ENCODE measurements at places on chromosomes 7 and 10.

DNA sequence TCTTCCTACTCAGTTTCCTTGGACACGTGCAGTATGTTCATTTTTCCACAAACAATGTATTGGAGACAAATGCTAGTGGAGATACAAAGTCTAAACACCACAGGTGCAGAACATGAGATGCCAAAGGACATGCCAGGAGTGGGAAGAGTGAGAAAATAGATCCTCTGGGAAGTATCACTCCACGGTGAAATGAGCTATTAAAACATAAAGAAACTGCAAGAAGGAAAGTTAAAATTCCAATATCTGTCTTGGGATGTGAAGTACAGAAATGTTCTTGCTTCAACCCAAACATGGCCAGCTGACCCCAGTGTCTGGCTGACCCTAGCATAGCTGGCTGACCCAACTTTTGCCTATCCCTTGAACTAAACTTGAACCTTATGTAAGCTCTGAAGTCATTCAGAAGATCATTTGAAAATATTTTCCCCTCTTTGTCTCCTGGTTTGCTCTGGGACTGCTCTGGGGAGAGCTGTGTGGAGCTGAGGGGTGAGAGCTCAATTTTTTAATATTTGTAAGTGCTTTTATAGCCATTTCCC is 59.5 kb downstream of the FZD1 start:
- no peak for DNase-seq

DNA sequence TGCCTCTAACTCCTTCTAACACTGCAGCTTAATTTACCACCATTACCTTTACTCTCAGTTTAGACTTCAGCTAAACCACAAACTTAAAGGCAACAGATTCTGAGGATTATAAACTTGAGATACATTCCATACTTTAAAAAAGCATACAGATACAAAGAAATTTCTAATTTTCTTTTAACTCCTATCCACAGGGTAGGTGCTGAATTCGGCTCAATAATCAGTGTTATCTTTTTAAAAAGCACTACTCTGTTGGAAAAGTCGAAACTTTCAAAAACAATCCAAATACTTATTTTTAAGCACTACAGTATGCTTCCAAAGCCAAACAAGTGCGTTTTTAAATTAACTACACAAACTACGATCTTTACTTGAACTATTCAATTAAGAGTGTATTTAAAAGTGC is 1.0 kb downstream of the SMNDC1 start:
- DNase-seq: no peak

DNA sequence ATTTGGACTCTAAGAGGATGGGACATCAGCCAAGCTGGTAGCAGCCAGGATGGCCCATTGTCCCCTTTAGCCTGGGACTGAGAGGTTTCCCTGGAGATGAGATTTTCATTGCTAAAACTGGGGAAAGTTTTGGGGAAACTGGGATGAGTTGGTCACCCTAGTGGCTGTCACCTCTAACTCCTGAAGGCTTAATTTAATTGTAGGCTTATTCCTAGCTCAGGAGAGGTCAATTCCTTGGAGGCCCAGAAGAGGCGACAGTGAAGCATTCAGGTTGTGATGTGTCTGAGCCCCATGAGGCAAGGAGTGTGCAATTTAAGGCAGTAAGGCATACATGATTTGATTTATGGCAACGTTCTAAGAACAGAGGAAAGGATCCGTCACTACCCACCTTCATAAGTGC is 24.9 kb upstream of the JAZF1 start:
- DNase-seq: no peak

GRCh38 chr10:129039406-129040370 is 427.4 kb upstream of the MGMT start:
- no peak for DNase-seq

- DNase-seq: no peak
Measured at GRCh38 chr10:71821909-71822763, 28.9 kb downstream of the PSAP start.

GRCh38 chr7:44766416-44766801 is 17.8 kb downstream of the ZMIZ2 start:
- no peak for DNase-seq

DNA sequence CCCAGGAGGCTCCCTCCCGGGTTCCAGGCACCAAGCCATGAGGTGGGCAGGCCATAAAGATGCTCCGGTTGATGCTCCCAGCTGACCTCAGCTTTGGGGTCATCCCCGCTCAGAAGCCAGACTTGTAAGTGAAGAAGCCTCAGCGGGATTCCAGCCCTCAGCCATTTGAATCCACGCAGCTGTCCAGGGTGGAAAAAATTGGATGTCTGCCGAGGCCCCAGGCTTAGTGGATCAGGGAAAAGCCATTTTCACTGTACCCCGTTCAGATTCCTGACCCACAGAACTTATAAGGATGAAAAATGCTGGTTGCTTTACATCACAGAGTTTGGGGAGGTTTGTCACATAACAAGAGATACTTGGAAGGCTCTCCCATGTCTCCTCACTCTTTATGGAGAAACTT is 49.2 kb upstream of the CPN1 start:
- no peak for DNase-seq

DNA sequence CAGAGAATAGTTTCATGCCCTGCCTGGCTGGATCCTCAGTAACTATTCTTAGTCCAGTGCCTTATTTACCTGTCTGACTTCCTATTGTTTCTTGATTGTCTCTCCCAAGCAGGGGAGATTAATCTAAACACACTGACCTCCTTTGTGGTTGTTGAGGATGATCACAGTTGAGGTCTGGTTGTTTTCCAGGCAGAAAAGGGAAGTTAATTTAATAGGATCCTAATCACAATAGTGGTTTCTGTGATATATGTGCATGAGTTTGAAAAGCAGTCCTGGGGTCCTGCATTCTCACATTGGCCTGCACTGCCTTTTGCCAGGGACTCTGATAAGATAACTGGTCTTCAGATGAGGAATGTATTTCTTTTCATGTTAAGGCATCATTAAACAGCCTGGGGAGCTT is 130.1 kb downstream of the SND1 start:
- no peak for DNase-seq

DNA sequence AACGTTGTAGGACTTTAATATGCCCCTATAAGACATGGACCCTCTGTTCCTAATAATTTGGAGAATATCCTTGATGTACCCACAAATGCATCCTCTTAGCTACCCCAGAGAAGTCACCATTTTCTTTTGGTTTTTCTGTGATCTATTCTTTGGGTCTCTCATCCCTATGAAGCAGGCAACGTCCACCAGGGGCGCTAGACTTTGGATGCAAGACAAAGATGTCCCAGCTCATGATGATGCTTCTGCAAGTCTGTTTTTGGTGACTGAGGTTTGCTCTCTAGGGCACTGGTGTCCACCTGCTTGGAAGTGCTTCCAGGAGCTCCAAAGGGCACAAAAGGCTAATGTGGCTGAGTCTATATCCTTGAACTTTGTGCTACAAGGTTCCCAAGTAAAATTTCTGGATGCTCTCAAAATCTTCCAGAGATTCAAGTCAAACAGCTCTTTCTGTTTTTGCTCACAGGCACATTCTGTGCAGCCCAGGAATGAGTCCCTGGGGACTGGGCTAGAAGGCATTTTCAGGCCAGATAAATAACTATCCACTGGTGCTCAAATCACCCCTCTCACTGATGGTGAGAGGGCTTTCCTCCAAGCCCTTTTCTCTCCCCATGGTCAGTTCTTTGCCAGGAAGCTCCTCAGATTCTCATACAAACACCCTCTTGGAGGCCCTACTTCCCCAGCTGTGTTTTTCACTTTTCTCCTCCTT is 166.4 kb downstream of the C7orf25 start:
- DNase-seq: no peak

DNA sequence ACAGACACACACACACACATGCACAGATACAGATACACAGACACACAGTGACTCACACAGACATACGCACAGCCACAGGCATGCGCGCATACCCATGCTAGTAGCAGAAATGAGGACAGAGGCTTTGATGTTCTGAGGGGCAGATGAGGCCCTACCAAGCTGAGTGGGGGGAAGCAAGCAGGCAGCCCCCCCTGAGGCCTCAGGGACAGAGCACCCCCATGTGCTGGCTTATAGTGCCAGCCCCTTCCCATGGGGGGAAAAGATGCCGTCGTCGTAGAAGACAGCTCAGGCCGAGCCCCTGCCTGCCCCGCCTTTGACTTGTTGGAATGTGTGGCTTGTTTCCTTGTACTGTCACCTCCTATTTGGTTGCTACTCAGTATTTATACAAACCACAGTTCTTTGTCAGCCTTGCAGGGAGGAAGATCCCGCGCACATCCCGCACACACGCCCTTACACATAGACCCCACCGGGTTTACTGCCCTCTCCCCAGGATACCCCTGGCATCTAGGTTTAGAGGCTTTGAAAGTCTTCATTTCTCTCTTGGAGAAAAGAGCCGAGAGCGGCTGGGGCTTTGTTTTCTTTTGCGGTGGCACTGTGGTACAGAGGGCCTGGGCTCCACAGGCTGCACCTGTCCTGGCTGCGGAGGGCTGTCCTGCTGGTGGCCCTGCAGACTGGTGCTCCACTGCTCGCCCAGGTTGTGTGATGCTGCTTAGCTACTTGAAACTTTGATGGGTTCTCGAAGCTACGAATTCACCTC is 112.5 kb downstream of the DOCK1 start:
- peak; percentile 25 for DNase-seq

- no peak for DNase-seq
Measured at GRCh38 chr7:149741629-149742028, 31.8 kb downstream of the ZNF467 start.

DNA sequence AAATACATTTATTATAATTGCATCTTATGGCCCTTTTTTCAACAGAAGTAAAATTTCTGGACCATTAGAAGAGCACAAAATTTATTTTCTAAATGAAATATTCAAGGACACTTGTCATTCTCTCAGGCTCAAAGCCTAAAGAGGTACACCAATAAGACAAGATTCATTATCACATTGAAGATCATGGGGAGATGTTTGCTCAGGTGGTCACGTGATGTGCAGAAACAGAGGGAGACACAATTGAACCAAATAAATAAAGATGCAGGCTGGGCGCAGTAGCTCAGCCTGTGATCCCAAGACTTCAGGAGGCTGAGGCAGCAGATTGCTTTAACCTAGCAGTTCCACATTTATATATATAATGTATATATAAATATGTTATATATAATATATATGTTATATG is 53.2 kb upstream of the TMEM254 start:
- DNase-seq: no peak

DNA sequence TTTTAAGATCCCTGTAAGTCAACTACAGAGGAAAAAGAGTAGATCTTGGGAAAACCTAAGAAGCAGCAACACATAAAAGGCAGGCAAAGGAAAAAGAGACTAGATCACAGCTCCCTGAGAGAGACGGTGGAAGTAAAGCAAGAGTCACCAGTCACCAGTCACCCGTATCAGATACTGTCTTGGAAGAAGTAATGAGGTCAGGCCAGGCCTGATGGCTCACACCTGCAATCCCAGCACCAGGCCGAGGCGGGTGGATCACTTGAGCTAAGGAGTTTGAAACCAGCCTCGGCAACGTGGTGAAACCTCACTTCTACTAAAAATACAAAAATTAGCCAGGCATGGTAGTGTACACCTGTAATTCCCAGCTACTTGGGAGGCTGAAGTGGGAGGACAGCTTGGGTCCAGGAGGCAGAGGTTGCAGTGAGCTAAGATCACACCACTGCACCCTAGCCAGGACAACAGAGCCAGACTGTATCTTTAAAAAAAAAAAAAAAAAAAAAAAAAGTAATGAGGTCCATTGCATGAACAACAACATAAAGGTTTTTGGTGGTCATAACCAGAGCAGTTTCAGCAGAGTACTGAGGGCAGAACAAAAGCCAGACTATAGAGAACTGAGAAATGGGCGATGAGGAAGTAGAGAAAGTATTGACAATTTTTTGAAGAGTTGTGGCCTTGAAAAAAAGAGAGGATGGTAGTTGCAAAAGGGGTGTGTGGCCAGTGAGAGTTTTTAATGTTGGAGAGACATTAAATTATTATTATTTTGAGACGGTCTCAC is 16.9 kb downstream of the ZNF713 start:
- DNase-seq: no peak

DNA sequence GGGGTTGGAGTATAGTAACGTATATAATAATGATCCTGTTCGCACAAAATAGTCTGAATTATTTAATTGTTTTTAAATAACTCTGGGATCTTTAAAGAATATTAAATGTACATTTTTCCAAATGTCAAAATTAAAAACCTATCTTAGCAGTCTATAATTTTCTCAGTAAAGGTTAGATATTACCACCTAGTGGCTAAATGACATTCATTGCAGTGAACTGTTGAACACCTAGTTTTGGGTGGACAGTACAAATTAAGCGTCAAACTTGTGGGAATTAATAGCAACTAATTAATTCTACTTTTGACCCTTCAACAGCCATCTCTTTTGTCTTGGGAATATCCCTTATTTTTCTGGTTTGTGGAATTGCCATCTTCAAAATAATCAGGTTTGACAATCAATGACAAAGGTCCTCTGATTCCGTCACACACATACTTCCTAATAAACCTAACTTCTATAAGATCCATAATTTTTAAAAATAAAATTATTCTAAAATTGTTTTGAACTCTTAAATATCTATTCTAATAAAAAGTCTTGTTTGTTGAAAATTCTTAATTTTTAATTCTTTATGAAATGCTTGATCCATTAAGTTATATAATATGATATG is 165.7 kb downstream of the SEMA3D start:
- DNase-seq: no peak

DNA sequence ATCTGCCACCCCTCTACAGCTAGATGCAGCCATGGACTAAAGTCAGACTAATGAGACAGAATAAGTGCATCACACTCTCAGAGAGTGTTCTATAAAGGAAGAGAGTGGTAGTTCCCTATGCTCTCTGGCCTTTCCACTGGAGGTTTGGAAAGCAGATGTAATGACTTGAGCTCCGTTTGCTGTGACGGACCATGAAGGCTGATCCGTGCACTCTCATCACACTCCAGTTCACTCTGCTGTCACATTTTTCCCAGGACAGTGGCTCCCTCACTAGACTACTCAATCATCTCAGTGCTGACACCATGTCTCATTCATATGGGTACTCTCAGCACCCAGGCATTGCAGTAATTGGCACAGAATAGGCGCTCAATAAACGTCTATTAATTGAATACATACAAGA is 20.4 kb downstream of the TRDMT1 start:
- no peak for DNase-seq

- DNase-seq: no peak
Measured at GRCh38 chr10:130885021-130885655, 426.4 kb downstream of the TCERG1L start.

DNA sequence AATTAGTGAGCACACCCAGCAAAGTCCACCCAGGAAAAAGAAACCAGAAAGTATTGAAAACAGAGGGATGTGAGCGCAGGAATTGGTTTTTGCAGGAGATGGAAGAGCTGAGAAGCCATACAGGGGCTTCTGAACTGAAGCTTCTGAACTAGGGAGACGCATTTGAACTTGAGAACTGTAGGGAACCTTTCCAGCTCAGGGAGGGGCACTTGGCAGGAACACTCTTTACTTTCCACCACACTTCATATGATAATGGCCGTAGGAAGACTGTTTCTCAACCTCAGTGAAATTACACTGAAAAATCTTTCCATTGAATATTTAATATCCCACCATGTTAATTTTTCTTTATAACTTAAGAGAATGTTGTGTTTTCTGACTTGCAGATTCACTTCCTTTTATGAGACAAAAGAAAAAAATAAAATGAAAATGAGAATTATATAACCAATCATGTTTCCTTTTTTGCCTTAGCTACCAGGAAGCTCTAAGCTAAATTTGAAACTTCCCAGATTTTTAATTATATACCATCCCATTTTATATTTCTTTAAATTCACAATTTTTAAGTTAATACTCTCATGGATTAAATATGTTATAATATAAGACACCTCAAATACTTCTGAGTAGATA is 98.3 kb upstream of the TCF7L2 start:
- DNase-seq: no peak

Data from ecto neural progenitor cell (in vitro differentiated cells).